Natural killer cell (primary cell): ENCODE measurements at places on chromosomes 4 and X.

GRCh38 chr4:165101641-165102040 is 11.0 kb downstream of the TMEM192 start:
- DNase-seq: no peak

GRCh38 chr4:74716436-74716765 is 77.9 kb downstream of the BTC start:
- no peak for DNase-seq

DNA sequence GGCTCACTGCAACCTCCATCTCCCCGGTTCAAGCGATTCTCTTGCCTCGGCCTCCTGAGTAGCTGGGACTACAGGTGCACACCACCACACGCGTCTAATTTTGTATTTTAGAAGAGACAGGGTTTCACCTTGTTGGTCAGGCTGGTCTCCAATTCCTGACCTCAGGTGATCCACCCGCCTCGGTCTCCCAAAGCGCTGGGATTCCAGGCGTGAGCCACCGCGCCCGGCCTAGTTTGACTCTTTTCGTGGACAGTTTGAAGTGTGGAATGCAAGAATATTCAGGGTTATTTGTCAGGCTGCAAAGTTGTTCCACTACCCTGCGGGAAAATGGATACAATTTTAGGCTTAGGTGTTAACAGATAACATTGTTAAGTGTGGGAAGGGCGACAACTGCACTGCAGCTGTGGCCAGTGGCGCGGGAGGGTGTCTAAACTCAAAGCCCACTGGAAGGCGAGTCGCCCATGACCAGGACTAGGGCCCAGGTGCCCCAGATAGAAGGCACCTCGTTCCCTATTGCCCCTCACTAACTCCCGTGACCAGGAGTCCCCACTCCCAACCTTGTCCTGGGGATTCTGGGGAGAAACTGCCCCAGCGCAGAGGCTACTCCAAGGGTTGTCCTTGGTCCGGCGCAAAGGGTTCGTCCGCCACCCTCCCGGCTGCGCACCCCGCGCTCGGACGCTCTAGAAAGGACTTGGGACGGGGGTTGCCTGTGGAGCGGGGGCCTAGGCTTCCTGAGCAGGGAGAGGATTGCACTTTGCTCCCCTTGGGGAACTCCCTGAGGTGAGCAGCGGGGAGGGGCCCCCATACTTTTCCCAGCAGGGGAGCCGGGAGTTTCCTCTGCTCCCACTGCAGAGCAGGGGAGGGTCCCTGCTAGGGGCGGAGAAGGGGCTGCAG is 1.1 kb upstream of the CD99 start:
- DNase-seq: no peak

DNA sequence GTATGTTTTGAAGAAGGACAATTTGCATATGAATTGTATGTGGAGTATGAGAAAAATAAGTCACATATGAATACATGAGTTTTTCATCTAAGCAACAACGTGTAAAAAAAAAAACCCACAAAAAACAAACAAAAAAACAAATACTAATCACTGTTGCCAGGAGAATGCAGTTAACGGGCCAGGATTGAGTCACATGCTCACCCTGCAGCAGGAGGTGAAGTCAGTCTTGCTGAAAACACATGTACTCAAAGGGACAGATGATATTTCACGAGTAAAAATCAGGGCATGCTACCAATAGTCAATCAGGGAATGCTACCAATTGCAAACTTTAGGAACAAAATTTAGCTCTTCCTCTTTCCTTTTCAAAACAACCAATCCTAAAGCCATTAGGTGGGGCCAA is 10.4 kb upstream of the DCLK2 start:
- DNase-seq: no peak

DNA sequence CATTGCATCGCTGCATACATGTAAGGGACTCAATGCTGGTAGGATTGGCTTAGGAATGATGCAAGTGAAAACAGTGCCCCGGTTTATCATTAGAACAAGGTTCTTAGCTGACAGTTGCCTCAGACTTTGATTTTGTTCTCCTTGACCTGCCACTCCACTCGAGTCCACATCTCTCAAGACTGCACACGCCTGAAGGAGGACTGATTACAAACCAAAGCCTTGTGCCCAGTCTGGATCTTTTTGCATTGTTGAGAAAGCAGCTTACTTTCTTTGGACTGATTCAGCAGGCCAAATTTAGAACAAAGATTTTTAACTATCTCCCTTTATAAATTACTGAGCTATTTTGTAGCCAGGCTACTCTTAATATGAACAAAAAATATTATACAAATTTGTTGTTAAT is 125.6 kb downstream of the PTTG2 start:
- DNase-seq: no peak

GRCh38 chr4:96139251-96139929 is 299.5 kb downstream of the PDHA2 start:
- no peak for DNase-seq

GRCh38 chr4:8709050-8709728 is 116.6 kb downstream of the CPZ start:
- peak; percentile 5 for DNase-seq

GRCh38 chrX:77118686-77119085 is 328.5 kb upstream of the FGF16 start:
- DNase-seq: no peak

- DNase-seq: no peak
These were observed 1429.2 kb upstream of the AGA start for GRCh38 chr4:178871476-178871875.

DNA sequence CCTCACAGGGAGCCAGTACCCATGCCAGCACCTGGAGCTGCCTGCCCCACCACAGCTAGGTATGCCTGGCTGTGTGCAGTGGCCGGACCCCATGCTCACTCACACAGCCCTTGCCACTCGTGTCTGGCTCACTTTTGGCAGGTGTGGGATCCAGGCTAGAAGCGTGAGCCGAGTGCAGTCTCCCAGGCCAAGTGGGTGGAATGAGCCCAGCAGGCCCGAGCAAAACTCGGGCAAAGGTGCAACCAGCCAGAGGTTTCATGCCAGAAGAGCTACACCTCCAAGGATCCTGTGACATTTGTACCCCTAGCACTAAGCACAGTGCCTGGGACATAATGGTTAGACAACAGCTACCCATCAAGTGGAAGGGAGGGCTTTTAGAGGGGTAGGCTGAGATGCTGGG is 217.8 kb downstream of the NSUN7 start:
- DNase-seq: no peak

DNA sequence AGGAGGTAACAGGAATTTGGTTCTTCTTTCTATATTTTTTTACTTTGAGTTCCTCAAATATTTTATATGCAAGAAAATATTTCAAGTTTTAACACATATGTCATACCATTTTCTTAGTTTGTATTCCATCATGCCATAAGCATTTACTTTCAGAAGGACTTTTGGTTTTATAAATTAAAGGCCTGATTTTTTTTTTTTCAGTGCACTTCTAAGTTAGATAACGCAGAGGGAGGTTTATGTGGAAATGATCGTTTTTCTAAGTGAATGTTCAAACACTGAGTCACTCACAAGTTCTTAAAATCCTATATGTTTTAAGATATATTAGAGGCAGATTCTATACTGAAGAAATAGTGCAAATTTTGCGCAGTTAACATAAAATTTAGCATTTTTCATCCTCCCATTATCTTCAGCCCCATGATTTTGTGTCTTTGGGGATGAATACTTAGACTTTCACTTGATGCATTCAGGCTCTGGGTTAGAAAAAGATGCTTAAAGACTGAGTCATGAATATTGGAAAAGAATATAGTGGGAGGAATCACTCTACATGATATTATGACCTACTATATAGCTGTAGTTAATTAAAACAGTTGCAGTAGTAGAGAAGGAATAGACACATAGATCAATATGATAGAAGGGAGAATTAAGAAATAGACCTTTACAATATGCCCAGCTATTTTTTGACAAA is 54.9 kb downstream of the COL4A5 start:
- DNase-seq: no peak

GRCh38 chr4:145047151-145047550 is 50.8 kb downstream of the ANAPC10 start:
- DNase-seq: no peak

DNA sequence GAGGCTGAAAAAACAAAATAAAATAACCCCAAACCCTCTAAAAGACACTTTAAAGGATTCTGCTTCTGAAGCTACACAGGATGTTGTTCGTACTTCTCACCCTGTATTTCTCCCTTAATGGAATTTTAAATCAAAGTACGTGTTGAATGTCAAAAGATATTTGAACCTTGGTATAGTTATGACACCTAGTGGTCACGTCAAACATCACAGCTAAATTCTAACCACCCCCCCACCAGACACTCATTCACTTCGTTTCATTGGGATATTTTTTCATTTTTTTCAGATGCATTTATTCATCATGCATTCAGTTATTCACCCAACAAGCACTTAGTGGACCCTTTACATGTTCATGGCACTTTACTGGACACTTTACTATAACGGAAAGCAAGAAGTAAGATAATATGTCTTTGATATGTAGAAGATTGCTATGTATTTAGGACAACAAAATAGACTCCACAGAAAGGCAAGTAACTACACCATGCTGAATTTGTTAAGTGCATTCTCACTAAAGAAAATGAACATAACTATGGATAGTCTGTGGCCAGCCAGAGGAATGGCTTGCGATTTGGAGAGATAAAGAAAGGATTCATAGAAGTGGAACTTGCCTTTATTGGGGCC is 62.5 kb upstream of the GPR174 start:
- no peak for DNase-seq

- no peak for DNase-seq
These were observed 12.2 kb upstream of the EDA start for GRCh38 chrX:69603566-69604194.

DNA sequence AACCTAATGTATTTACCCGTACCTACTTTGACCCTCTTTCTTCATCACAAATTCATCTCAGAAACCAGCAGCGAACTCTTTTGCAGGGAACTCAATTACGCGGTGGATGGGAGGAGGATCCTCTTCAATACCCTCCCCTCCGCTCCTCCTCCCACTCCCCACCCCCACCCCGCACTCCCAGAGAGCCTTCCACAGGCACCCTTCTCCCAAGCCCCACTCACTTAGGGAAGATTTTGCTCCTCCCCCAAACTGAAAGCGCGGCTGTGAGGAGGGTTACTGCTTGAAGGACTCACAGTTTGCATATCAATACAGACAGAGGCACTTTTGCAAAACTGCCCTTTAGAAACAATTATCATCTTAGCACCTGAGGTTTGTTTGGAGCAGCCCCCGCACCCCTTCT is 960 bp upstream of the IL1RAPL1 start:
- no peak for DNase-seq

DNA sequence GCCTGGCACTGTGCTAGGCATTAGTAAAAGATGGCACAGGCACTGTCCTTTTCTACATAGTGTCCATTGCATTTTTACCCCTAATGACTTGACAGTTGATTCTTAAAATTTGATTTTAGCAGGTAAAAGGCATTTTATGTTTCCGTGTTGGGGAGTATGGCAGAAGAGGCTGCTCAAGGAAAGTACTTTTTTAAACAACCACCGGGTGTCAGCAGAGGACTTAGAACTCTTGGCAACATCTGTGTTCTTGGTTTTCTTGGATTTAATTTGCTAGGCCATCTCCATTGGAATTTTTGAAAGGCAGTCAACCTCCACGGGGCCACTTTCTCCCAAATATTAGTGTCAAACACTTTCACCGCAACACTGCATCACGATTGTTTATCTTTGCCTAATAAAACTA is 102.9 kb downstream of the TSPAN7 start:
- DNase-seq: peak; percentile 34

DNA sequence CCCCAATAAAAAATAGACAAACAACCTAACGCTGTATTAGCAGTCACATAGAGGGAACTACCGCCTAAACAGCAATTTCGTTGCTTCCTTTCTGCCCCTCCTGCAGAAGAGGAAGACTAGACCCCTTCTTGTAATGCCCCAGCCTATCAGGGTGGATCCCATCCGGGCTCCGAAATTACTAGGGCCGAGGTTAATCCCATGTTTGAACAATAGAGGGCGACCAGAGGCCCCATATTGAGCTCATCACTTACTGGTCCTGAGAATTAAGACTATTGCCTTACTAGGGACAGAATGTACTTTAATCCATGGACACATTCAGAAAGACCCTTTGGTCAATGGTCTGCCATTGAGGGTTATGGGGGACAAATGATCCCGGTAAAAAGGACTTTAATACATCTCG is 11.8 kb upstream of the ZNF630 start:
- no peak for DNase-seq

DNA sequence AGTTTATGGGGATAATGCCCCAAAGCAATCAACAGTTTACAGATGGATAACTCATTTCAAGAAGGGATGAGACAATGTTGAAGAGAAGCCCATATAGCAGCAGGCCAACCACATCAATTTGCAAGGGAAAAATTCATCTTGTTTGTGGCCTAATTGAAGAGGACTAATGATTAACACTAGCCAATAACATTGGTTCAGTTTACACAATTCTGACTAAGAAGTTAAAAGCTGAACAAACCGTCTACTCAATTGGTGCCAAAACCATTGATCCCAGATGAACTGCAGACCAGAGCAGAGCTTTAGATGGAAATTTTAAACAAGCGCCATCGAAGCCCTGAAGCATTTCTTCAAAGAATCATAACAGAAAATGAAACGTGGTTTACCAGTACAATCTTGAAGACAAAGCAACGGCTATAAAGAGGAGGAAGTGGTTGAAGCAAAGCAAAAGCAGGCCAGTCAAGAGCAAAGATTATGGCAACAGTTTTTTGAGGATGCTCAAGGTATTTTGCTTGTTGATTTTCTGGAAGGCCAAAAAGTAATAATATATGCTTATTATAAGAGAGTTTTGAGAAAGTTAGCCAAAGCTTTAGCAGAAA is 20.5 kb upstream of the BLTP1 start:
- no peak for DNase-seq

GRCh38 chrX:74248889-74249288 is 55.1 kb upstream of the ZCCHC13 start:
- no peak for DNase-seq

DNA sequence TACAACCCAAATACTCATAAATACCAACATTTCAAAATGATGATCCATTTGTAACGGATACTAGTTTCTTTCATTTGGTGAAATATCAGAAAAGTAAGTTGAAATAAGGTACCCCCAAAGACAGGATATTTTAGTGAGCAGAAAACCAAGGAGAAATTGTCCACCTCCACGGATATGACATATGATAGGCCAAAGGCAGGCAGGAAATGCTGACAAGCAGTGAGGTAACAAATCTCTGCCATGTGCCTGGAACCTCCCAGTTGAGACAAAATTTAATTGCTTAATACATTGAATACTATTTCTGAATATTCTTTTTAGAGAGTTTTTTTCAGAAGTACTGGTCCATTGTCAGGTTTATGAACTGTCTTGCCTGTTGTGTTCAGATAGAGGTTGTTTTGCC is 118.8 kb downstream of the GATB start:
- DNase-seq: no peak

GRCh38 chr4:88297212-88297516 is 12.8 kb upstream of the PPM1K start:
- no peak for DNase-seq

DNA sequence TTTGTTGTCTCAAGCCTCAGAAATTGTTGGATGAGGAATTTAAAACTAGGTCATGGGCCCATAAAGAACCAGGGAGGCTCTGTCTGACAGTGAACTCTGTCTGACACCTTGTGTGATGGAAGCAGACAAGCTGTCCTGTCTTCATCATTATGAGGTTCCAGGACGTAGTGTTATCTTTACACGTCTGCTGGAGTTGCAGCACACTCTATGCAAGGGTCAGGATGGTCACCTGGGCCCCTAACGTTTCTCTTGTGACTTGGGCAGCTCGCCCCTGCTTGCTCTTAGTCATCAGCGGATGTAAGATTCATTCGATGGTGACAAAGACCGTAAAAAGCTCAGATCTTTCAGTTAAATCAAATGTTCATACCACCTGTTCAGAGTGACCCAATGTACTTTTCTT is 92.0 kb upstream of the ADGRG2 start:
- DNase-seq: no peak
